T-cell (primary cell): ENCODE measurements at places on chromosomes 13 and 19. TPM values are rescaled to one million over a fixed set of nuclear protein-coding genes. Genes with fewer than 3 reads are reported as not detected.

The CKM gene
- not detected for total RNA-seq

The MAP4K1 gene
- 329 TPM for total RNA-seq

The ZNF540 gene
- 13.8 TPM for total RNA-seq

The SLC1A6 gene
- not detected for total RNA-seq

The CLEC4G gene
- not detected for total RNA-seq

The PTPRH gene
- not detected for total RNA-seq

The NEK5 gene
- 0.09 TPM for total RNA-seq

The IGSF23 gene
- not detected for total RNA-seq

The LMTK3 gene
- 24.0 TPM for total RNA-seq

The TMEM86B gene
- total RNA-seq, result 20.2 TPM

The OR4F17 gene
- total RNA-seq, result not detected

The VMAC gene
- 25.8 TPM for total RNA-seq

The SYNGR4 gene
- total RNA-seq, result not detected

The FUT1 gene
- 0.28 TPM for total RNA-seq

The KLK4 gene
- not detected for total RNA-seq

The ZNF541 gene
- total RNA-seq, result 0.65 TPM

The PLK5 gene
- total RNA-seq, result not detected

The TRPC4 gene
- not detected for total RNA-seq

The NALCN gene
- not detected for total RNA-seq

The SYCN gene
- 0.82 TPM for total RNA-seq

The FFAR2 gene
- total RNA-seq, result not detected

The WDR87 gene
- not detected for total RNA-seq

The CACNA1A gene
- total RNA-seq, result 0.51 TPM

The CGB5 gene
- not detected for total RNA-seq

The SHISA7 gene
- total RNA-seq, result not detected

The KLC3 gene
- not detected for total RNA-seq

The LILRB1 gene
- 26.9 TPM for total RNA-seq

The KIRREL2 gene
- total RNA-seq, result 0.28 TPM

The FGF14 gene
- 0.03 TPM for total RNA-seq

The SIN3B gene
- total RNA-seq, result 84.0 TPM

The UHRF1 gene
- 2.0 TPM for total RNA-seq

The ZNF284 gene
- total RNA-seq, result 3.9 TPM

The TEX26 gene
- total RNA-seq, result not detected

The SLC17A7 gene
- total RNA-seq, result 0.09 TPM

The RGL3 gene
- 0.22 TPM for total RNA-seq

The FXYD1 gene
- total RNA-seq, result 5.0 TPM

The ZNF112 gene
- total RNA-seq, result 0.51 TPM

The NANOS2 gene
- total RNA-seq, result not detected

The ZNF433 gene
- total RNA-seq, result 0.41 TPM

The LILRB5 gene
- total RNA-seq, result not detected

The CALR gene
- 501 TPM for total RNA-seq

The PROZ gene
- total RNA-seq, result not detected

The ZNF69 gene
- total RNA-seq, result 5.3 TPM

The MAU2 gene
- total RNA-seq, result 150 TPM

The SBSN gene
- total RNA-seq, result not detected

The TFPT gene
- total RNA-seq, result 20.7 TPM

The ZNF57 gene
- total RNA-seq, result 2.7 TPM

The C1QTNF9 gene
- not detected for total RNA-seq

The ZNF577 gene
- total RNA-seq, result 17.2 TPM

The C19orf38 gene
- total RNA-seq, result 1.8 TPM

The APC2 gene
- 0.29 TPM for total RNA-seq

The ZNF135 gene
- total RNA-seq, result 2.1 TPM

The ZNF30 gene
- 10.5 TPM for total RNA-seq

The RXFP2 gene
- total RNA-seq, result not detected

The SOX1 gene
- total RNA-seq, result not detected

The ZNF491 gene
- total RNA-seq, result 3.2 TPM

The DHDH gene
- total RNA-seq, result 1.2 TPM

The SHC2 gene
- total RNA-seq, result 4.4 TPM
